ENCODE measurements at places on chromosomes 3 and 15. TPM values are rescaled to one million over a fixed set of nuclear protein-coding genes. Genes with fewer than 3 reads are reported as not detected.

IL16 gene
- 9.9 TPM for total RNA-seq

BMF gene
- total RNA-seq: 19.0 TPM

PLA2G4E gene
- 0.17 TPM for total RNA-seq

CA12 gene
- 3.0 TPM for total RNA-seq

RPL4 gene
- total RNA-seq: 2,395 TPM

UBA5 gene
- total RNA-seq: 48.4 TPM

MKRN2OS gene
- total RNA-seq: 1.0 TPM

RLBP1 gene
- not detected for total RNA-seq

SLCO3A1 gene
- total RNA-seq: 35.3 TPM

MBD4 gene
- 20.6 TPM for total RNA-seq

C3orf22 gene
- total RNA-seq: not detected

ZNF620 gene
- total RNA-seq: 4.3 TPM

BOC gene
- 42.3 TPM for total RNA-seq

CTXND1 gene
- total RNA-seq: not detected

RBMS3 gene
- total RNA-seq: 45.1 TPM

MCTP2 gene
- 46.3 TPM for total RNA-seq

DNAJC17 gene
- total RNA-seq: 29.2 TPM

ZNF774 gene
- total RNA-seq: 10.5 TPM

LRRC34 gene
- 2.8 TPM for total RNA-seq

NPAP1 gene
- total RNA-seq: 1.6 TPM

SLC9C1 gene
- not detected for total RNA-seq

LSAMP gene
- 38.0 TPM for total RNA-seq

ZMYND10 gene
- total RNA-seq: 1.6 TPM

ANKRD34C gene
- not detected for total RNA-seq

EPM2AIP1 gene
- 13.8 TPM for total RNA-seq

PIGBOS1 gene
- 34.1 TPM for total RNA-seq

TMEM108 gene
- total RNA-seq: 8.1 TPM

KBTBD8 gene
- total RNA-seq: 8.0 TPM

LAMB2 gene
- 432 TPM for total RNA-seq

CPEB1 gene
- total RNA-seq: 1.7 TPM

IGSF11 gene
- total RNA-seq: 30.9 TPM

TIMP4 gene
- total RNA-seq: 5.6 TPM

CHST2 gene
- total RNA-seq: 9.7 TPM

SLC49A4 gene
- total RNA-seq: 34.7 TPM
